NCI-H510A (cell line): ENCODE measurements at places on chromosomes 12 and 14.

- no peak for DNase-seq
Measured at GRCh38 chr14:31229009-31229408, 21.4 kb upstream of the HECTD1 start.

GRCh38 chr12:123134826-123135225, 16.1 kb downstream of the PITPNM2 start:
- DNase-seq, result no peak

DNA sequence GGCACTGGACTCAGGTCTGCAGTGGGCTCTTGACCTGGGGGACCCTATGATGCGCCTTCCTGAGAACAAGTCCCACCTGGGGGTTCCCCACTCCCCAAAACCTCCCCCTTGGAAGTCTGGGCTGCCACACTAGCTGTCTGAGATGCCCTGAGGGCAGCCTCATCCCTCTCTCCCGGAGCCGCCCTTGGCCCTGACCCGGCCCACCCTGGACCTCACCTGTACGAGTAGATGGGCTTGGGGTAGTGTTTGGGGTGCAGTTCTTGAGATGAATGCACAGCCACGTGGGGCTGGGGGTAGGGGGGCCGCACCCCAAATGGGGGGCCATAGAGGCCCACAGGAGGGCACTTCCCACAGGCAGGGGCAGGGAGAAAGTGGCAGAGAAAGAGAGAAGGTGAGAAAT, 21.9 kb downstream of the FOXN4 start:
- DNase-seq, result no peak

DNA sequence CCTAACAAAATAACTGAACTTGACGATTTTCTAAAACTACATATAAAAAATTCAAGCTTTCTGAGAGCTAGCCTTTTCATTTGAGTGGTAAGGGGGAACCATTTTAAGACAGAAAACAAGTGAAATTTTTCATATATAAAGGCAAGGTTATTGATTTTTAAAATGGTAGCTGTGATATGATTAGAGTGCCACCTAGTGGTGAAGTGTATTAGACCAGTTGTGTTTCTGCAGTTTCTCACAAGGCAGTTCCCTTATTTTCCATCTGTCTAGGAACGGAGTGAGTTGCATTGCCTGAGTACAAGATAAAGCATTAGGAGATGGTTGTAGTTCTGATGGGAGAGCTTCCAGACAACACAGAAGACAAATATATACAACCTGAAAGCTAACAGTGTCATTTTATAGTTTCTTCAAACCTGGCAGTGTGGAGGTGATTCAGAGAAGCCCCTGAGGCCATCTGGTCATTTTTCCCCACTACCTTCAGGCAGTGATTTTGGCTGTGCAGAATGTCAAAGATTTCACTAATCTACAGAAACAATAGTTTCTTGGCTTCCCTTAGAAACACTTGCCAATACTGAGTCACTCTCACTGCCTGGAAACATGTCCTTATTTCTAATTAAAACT, 180.8 kb downstream of the C12orf50 start:
- DNase-seq, result no peak

GRCh38 chr12:56933826-56934625, at the start of gene SDR9C7:
TSS of gene SDR9C7 (minus strand) at chr12:56934408. CDS start at chr12:56934261, 147 bp downstream.
- DNase-seq, result no peak

DNA sequence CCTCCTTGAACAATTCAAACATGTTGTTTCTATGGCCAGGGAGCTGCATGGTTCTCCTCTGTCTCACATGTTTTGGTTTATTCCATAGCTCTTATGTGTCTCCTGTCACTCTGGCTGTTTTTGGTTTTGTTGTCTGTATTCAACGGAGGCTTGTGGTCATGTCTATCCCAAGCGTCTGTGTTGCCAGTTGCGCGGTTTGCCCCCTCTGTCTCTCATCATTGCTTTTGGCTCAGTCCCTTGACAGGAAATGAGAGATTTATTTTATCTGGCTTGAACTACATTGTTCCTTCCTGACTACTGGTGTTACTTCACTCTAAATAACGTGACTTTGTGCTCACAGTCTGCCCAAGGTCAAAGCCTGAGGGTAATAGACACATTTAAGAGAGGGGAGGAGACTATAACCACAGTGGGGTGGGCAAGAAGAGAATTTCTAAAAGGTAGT, 96.4 kb upstream of the SOX5 start:
- no peak for DNase-seq

DNA sequence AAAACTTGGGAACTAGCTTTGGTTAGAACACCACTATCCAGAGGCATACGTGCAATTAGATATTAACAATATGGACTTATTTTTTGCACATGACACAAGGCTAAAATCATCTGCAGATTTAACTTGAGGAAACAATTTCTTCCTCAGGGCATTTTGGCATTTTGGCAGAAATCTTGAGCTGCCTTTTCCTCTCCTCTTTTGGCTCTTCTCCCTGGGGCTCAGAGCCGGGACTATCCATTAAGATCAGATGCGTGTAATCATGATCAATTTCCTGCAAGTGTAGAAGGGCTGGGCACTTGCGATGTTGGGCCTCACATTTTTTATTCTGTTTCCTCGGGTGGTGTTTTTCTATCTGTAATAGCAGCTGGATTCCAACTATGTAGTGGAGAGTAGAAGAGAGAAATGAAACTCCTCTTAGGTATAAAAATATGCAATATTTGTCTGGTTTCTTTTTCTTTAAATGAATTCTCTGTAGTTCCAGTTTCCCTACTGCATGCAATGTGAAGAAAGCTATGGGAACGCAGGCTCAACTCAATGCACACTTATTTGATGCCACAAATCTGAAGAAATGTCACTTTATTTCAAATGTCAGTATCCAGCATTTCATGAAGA, 1010.8 kb downstream of the FLRT2 start:
- DNase-seq, result no peak

- no peak for DNase-seq
Measured at GRCh38 chr12:46858368-46858767, 32.6 kb upstream of the SLC38A4 start.

- no peak for DNase-seq
Measured at GRCh38 chr12:47870175-47870781, 34.5 kb downstream of the VDR start.

GRCh38 chr14:64178814-64179213, 115.4 kb downstream of the ESR2 start:
- DNase-seq, result no peak

DNA sequence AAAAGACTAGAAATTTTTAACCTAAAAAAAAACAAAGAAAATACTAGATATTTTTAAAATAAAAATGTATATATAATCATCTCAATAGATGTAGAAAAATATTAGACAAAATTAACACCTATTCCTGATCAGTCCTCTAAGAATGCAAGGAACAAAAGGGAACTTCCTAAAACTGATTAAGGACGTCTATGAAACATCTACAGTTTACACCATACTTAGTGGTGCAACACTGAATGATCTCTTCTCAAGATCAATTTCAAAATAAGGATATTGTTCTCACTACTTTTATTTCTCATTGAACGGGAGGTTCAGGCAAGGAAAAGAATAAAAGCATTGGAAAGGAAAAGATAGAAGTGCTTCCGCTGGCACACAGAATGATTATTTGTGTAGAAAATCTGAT, 16.0 kb downstream of the OLR1 start:
- DNase-seq, result no peak

DNA sequence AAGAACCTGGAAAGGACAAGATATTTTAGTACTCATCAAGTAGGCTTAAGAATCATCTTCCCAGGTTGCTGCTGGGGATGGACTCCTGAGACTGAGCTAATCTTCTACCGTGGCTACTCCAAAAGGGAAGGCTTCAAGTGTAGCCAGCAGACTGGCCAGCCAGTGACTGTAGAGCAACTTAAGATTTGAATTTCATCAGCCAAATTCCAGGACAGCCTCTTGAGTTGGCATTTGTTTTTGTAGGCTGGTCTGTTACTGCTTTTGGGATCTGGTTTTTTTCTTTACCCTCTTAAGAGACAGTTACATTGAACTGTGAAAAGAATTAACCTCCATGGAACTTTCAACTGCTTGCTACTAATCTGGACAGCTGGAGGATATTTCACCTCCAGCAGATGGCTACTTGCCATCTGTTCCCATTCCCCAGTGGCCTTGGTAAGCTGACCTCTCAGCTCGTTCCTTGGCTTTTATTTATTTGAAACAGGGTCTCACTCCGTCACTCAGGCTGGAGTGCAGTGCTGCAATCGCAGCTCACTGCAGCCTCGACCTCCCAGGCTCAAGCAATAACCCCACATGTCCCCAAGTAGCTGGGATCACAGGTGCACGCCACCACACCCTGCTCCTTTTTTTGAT, 20.7 kb downstream of the VTI1B start:
- DNase-seq, result no peak

DNA sequence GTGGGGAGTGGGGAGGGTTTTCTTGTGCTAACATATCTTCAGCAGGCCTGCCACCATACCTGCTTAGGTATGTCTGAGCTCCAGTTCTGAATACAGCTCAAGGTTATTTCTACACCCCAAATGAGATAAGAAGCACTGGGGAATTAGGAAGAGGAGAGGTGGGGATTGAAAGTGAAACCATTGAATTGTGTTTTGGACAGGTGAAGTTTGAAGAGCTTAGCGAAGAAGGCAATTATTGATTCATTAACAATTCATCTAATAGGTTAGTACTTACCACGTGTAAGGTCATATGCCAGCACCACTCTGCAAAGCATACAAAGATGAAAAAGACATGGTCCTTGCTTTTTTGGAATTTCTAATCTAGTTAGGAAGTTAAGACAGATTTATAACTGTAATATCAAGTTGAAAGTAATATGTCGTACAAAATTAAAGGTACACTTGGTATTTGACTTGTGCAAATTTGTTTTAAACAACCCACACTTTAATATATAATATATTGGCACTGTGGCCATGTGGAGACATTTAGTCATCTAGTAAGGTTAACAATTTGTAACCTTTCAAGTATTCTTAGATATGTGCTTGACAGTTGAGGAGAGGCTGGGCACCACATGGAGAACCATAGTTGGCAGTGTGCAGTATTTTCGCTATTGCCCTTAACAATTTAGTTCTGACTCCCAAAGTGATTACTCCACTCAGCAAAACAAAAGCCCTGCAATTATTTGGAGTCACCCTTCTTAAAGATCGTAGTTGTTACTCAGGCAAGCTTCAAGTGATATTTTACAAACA, 3.6 kb downstream of the SMCO3 start:
- DNase-seq, result no peak

DNA sequence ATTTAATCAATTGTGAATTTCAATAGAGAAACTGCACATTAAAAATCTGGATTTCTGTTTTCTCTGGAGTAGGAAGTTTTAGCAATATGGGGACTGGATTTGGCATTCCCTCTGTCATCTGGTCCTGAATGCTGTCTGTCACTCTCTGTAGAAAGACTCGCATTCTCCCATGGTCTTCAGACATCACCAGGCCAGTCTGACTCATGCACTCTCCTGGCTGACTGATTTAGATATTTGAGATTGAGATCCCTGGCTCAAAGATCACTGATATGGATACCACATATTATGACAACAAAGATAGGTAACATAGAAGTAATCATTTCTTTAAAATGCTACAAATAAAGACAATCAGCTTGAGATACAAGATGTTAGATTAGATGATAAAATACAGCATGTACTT, 524.5 kb downstream of the GALC start:
- DNase-seq, result no peak

- no peak for DNase-seq
Measured at GRCh38 chr14:33745163-33745562, 205.7 kb downstream of the EGLN3 start.

DNA sequence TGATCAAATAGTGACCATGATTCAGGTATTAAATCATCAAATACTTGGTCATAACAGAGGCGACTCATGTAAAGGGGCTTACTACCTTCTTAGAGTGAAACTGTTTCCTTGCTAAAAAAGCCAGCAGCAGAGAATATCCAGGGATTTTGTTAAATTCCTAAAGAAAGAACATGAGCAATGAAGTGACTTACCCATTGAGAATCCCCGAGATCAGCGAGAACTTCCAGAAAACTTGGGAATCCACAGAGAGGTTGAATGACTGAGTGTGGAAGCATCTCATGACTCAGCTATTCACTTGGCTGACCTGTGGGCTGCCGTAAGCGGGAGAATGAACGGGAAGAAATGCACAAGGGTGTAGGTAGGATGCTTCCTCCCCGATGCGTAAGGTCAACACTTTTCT, 85.3 kb upstream of the KCNA1 start:
- DNase-seq, result no peak

- no peak for DNase-seq
Measured at GRCh38 chr14:73460691-73461127, 2.4 kb upstream of the NUMB start.

GRCh38 chr12:7042842-7043241, 17.7 kb upstream of the C1S start:
- no peak for DNase-seq

DNA sequence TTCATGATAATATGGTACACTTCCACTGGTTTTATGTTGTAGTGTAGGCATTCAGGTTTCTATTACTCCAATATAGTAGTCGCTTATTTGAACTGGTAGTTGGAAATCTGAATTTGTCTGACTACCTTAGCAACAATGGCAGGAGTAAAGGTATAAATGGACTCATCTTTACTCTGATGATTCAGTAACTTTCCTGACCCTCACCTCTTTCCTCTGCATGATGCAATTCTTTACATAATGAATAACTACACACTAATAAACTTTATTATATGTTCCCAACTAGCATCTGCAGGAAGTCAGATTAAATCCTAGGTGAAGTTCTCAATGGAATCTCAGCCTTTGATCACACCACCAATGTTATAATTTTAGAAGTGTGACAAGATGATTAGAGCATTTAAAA, 70.5 kb upstream of the ATP2B1 start:
- no peak for DNase-seq

DNA sequence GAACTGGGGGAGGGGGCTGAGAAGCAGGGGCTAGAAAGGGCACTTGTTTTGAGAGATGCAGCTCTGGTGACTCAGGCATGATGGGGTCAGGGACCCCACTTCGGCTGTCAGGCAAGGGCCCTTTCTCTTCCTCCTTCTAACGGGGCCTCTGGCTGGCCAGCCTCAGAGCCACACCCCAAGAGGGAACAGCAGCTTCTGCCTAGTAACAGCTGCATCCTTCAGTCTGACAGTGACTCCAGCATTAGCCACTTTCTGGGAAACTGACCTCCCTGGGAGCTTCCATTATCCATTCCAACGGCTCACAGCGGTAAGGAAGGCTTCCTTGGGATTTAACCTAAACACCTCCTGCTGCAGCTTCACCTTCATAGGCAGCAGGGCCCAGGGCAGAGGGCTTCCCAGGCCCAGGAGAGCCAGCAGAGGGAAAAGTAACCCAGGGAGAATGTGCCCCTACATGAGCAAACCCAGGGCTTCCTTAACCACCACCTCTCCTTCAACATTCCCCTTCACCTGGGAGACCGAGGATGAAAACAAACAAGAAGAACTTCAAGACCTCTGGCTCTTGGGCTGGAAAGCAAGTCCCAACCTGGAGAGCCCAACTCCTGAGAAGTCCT, 2.7 kb downstream of the NCKAP5L start:
- DNase-seq, result no peak

DNA sequence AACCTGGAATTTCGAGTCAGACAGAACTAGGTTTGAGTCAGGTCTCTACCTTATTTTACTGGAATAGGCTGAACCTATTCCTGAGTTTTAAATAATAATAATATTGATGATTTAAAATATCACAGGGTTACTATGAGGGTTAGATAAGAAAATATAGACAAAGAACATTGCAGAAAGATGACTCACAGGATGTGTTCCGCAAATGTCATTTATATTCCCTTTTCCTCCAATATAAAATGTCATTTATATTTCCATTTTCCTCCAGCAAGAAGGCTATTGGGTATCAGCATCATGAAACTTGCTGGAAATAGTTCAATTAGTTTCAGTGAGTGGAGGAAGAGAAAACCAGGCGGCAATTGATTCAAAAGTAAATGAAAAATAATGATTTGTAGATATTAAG, 163.9 kb upstream of the RASSF8 start:
- DNase-seq, result no peak
